ENCODE measurements at places on chromosomes 1 and 21.
A peak's percentile ranks its signal among the peaks of the same experiment; 100 is the strongest.

DNA sequence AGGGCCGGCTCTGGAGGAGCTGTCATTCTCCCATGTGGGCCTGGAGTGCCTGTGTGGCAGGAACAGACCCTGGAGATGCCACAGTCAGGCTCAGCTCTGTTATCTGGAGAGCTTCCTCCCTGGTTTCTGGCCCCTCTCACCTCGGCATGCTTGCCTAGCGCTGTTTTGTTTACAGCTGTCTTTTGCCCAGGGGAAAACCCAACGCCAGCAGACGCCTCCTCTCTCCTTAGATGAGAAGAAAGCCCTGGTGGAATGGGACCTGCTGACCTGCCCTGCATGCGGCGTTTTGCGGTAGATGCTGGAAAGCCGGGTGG is 104.9 kb downstream of the CRYAA start:
- DNase-seq = no peak

DNA sequence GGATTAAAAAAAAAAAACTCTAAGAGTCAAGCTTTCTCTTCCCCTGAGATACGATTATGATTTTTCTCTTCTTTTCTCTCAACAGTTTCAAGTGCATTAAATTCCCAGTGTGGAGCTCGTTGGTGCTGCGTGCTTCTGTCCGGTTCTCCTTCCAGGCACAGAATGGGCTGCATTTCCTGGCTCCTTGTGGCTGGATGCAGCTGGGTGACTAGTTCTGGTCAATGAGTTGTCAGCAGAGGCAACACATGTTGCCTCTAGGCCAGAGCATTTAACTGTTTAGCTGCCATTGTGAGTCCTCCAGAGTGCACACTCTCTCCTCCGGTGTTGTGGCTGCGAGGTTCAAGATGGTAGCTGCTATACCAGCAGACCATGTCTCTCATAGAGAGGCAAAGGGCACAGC is 312.9 kb downstream of the RRAGC start:
- DNase-seq = peak; percentile 4

GRCh38 chr1:205701891-205702290 is 21.6 kb upstream of the SLC45A3 start:
- no peak for DNase-seq

- DNase-seq = no peak
These were observed 30.3 kb upstream of the TRAPPC10 start for GRCh38 chr21:43981871-43982210.

DNA sequence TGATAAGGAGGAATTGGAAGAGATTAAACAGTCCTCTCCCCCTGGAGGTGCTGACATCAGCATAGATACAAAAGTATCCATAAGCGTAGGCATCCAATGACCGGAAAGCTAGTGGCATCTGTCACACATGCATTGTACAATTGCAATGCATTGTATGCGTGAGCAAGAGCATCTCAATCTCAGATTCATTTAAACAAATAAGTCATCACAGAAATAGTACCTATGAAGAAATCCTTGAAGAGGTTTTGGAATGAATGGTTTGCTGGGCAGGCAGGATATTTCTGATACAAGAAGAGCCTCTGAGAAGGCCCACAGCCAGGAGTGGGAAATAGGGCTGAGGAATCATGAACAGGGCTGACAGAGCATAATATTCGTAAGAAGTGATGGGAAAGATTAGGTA is 88.9 kb upstream of the ABCD3 start:
- no peak for DNase-seq

Data from fibroblast of lung (primary cell).